Activated T-cell treated with anti-CD3 and anti-CD28 coated beads, Interleukin-2, amount 50 U/mL, for 24 hours (primary cell): ENCODE measurements at places on chromosomes 5 and 9.

DNA sequence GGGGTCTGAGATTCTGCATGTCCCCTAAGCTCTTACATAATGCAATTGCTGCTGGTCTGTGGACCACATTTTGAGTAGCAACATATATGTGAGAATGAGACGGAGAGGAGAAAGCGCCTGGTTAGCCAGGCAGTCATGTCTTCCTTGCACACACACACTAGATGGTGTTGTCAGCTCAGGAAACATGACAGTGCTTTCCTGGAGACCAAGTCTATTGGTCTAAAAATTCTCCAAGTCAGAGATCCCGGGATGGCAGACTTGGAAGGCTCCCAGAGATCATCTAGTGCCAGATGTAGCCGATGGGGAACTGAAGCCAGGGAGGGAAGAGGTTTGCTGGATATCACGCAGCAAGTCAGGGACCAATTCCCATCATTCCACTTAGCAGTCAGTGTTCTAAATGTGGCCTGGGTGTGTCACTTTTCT, 53.4 kb downstream of the GALNT12 start:
- no peak for DNase-seq

- DNase-seq, result no peak
Observed at GRCh38 chr5:83401122-83401731, 70.3 kb upstream of the VCAN start.

GRCh38 chr9:6827439-6828145, 69.8 kb downstream of the KDM4C start:
- DNase-seq, result no peak

GRCh38 chr9:7315746-7316145, 483.8 kb downstream of the DMAC1 start:
- DNase-seq, result no peak

GRCh38 chr5:17154211-17154996, 63.0 kb upstream of the BASP1 start:
- no peak for DNase-seq

GRCh38 chr9:133864011-133864410, 125.9 kb upstream of the SARDH start:
- DNase-seq, result no peak

GRCh38 chr5:79107020-79107796, 4.4 kb upstream of the BHMT start:
- DNase-seq, result no peak

DNA sequence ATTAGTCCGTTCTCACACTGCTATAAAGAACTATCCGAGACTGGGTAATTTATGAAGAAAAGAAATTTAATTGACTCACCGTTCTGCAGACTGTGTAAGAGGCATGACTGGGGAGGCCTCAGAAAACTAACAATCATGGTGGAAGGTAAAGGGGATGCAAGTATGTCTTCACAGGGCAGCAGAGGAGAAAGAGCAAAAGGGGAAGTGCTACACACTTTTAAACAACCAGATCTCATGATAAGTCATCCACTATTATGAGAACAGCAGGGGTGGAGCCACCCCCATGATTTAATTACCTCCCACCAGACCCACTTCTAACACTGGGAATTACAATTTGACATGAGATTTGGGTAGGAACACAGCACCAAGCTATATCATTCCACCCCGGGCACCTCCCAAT, 26.6 kb downstream of the FST start:
- no peak for DNase-seq

DNA sequence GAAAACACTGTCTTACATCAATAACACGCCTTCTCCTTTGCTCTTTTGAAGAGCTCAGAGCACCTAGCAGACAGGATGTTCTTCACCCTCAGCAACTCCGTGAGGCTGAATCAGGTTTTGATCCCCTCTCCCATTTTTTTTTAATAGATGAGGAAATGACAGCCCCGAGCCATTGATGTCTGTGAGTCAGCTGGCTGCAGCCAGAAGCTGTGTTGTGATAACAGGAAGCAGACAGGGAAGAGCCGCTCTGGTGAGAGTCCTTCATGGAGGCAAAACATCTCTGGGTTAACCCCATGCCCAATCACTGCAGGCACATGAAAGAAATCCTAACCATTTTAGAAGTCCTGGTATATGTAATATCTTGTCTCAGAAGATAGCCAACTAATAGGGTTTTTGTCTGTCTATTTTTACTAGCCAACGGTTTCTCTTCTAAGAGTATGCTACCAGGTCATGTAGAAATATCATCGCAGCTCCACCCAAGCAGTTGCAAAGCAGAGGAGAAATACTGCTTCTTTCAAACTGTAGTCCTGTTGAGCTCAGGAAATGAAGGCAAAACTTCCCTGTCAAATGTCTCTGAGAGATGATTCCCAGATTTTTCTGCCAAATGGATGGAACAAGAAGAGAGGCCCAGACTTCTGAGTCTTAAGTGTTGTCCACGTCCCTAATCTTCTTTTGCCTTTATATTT, 568.9 kb downstream of the CCDC171 start:
- DNase-seq, result no peak

DNA sequence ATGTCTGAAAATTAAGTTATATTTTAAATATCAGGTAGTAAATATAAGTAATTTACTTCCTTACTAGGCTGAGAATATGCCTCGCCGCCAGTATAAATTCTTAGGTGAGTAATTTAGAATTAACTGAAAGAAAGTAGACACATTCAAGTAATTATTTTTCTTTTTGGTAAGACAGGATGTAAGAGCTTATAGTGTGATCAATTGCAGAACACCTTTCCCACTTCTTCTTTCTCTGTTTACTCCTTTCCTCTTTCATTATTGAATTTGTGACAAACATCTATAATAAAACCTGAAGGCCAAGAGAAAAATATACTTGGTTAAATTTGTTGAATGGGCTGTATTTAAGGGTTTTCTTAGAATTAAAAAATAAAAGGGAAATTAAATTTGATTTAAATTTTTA, 195.1 kb upstream of the CDKN2B start:
- DNase-seq, result no peak

- no peak for DNase-seq
Observed at GRCh38 chr9:88577256-88578120, 42.5 kb downstream of the NXNL2 start.

- DNase-seq, result no peak
Observed at GRCh38 chr5:146540414-146540813, 24.4 kb upstream of the GPR151 start.

- DNase-seq, result no peak
Observed at GRCh38 chr5:173228639-173229381, 6.2 kb downstream of the NKX2-5 start.

DNA sequence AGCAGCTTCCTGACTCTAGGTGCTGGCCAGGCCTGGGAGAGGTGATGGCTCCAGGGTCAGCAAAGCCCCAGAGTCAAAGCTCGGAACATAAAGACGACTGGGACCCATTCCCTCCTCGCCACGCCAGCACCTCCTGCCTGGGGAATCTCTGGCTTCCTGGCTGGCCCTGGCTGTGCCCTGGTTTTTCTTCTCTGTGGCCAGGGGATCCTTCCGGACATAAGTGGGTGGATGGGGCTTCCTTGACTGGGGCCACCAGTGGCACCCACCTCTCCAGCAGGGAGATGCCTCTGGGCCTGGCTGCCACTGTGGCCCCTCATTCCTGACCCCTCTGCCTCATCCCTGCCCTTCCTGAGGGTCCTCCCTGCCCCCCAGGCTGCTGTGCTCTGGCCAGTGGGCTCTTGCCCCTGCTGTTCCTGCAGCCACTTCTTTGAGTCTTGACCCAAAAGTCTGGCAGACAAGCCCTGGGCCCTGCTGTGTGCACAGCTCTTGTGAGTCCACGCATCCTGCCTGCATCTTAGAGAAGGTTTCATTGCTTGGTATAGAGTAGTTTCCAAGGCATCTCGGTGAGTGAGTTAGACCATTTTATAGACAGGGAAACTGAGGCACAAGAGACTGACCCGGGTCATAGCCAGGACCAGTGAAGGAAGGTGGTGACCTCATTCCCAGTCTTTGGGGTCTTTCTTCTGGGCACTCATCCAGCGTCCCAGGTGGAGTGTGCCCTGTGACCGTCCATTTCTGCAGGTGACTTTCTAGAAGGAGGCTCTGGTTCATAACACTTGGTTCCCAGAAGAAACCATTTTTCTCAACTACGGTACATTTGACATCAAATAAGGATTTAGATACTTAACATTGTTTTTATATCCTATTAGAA, 17.3 kb upstream of the LPCAT1 start:
- peak; percentile 6 for DNase-seq

- no peak for DNase-seq
Observed at GRCh38 chr9:130532426-130533080, 46.8 kb upstream of the FUBP3 start.

GRCh38 chr5:6739603-6740002, 26.4 kb downstream of the TENT4A start:
- no peak for DNase-seq

DNA sequence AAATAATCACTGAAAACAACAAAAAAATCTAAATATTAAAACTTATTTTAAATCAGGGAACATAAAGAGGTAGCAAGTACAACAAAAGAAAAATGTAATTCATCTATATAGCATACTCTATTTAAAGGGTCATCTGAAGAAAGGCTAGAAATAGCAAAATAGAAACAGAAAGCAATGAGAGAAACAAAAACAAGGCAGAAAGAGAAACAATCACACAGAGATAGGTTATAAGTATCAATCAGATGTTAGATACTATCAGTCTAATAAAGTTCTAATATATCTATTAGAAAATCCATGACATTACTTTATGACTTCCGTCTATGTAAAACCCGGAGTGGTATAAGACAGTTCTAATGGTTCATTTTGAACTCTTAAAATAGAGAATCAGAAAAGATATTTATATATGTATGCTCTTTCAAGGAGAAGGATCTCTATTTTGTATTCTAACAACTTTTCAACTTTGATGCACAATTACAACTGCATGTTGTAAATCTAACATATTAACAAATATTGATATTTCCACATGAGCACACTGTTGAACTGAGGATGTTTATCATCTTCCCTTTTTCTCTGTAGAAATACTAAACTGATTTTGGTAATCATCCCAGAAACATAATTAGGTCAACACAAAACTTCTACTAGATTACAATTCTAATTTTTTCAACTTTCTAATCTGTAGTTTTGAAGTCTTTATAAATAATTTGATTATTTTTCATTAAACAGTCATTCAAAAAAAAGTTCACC, 15.8 kb downstream of the RICTOR start:
- DNase-seq, result no peak

DNA sequence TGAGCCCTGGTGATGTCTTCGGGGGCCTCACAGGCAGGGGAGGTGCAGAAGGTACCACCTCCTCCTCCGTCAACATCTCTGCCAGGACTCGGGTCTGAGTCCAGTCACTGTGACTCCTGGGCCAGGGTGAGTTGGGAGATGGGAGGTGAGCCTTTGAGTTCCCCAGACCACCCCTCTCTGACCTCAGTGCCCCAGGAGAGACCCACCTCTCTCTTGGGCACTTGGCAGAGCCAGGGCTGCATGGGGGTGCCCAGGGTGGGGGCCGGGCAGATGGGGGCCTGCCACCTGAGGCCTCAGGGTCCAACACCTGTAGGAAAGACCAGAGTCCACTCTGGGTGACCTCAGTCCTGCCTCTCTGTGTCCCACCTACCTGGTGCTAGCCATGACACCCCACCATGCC, 6.8 kb downstream of the KIF12 start:
- no peak for DNase-seq

- DNase-seq, result no peak
Observed at GRCh38 chr9:84742261-84742660, 72.7 kb downstream of the NTRK2 start.

GRCh38 chr5:109885205-109885604, 195.5 kb downstream of the MAN2A1 start:
- DNase-seq, result no peak

GRCh38 chr9:111632695-111633388, 1.7 kb downstream of the DNAJC25 start:
- no peak for DNase-seq

GRCh38 chr9:132787748-132788159, 90.3 kb downstream of the AK8 start:
- no peak for DNase-seq

- DNase-seq, result no peak
Observed at GRCh38 chr5:146208916-146209522, 5.6 kb downstream of the RBM27 start.

DNA sequence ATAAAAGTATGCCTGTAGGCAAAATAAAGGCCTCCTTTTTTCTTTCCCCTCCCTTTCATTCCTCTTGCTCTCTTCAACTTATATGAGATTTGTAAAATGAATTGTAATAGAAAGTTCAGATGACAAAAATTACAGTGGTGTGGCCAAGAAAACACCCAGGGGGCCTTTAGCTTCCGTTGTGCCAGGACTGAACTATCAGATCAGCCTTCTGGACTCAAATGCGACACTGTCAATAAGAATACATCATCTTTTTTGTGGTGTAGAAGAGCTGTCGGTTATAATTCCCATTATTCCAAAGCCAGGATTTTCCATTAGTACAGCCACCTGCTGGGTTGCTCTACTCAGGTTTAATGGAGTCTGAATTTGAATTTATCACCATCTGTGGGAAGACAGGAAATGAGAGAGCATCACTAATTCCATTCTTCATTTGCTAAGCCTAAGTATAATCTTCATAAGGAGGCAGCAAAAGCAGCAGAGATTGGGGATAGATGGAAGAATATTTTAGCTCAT, 443.4 kb downstream of the ANXA1 start:
- DNase-seq, result no peak

- no peak for DNase-seq
Observed at GRCh38 chr5:55159763-55160492, at the start of gene GPX8. GPX8 (plus strand) TSS chr5:55160171; CDS start chr5:55160193, 22 bp downstream.

GRCh38 chr9:16769291-16769690, 101.2 kb downstream of the BNC2 start:
- DNase-seq, result no peak

DNA sequence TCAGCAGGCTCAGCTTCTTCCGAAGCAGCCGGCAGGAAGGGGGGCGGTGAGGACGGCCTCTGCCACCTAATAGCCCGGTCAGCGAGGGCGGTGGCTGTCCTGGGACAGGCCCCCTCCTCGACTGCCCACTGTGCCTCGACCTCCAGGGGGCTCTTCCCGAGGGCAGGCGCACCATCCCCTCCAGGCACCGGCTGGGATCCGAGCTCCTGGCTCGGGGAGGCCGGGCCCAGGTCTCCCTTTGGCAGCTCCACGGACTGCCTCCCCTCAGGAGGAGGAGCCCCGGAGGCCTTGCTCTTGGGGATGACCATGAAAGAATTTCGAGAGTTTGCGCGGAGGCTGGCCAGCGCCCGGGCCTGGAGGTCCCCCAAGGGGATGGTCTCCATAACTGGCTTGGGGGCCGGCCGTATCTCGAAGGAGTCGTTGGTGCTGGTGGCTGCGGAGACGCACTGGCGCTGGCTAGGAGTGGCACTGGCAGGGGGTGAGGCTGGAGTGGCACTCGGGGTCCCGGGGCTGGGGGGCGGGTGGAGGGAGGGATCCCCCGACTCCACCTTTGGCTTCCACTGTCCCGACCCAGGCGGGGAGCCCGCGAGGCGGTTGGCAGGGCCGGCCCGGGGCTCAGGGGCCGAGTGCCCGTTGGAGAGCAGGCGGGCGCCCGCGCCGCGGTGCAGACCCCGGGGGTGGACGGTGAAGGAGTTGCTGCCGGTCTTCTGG, 975 bp downstream of the TPRN start:
- no peak for DNase-seq
